ENCODE measurements at places on chromosomes 4 and X. TPM values are rescaled to one million over a fixed set of nuclear protein-coding genes. Genes with fewer than 3 reads are reported as not detected.

Gene SLC25A4
- total RNA-seq, result 11.8 TPM

Gene ZNF157
- total RNA-seq, result 0.79 TPM

Gene MID2
- total RNA-seq, result 13.3 TPM

Gene SRPX2
- not detected for total RNA-seq

Gene NXF2B
- total RNA-seq, result not detected

Gene NMU
- total RNA-seq, result not detected

Gene CLDN34
- not detected for total RNA-seq

- no peak for DNase-seq
- no peaks in the 10 kb centered on the region for H3K36me3 ChIP-seq
- no peak overlapping the region for H3K27ac ChIP-seq
- H3K4me3 ChIP-seq, result no peak overlapping the region
These were observed 5.6 kb downstream of the PDE5A start for GRCh38 chr4:119623025-119623424.

DNA sequence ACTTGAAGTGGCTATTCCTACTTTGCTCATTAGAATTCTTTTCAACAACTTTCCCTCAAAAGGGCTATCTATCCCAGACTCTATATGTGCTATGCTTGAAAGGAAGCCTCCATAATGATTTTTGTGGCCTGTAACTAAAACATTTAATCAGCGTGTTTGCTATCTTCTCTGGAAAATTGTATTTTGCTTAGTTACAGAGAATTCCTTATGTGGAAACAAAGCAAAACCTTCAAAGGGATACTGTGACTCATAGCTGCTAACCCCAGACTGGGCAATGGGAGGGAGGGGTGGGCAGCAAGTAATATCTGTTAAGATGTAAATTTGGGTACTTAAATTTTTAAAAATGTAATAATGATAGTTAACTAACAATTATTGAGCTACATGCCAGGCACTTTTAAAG lies 3.7 kb downstream of the SLC25A14 start:
- H3K27me3 ChIP-seq, result no peaks in the 10 kb centered on the region
- no peak overlapping the region for H3K4me3 ChIP-seq
- no peaks in the 10 kb centered on the region for H3K36me3 ChIP-seq
- peaks cover 9% of the 10 kb centered on the region for H3K4me1 ChIP-seq
- no peak for DNase-seq

GRCh38 chr4:140255927-140256326 lies 101.9 kb upstream of the MAML3 start:
- no peak for DNase-seq
- H3K4me1 ChIP-seq, result no peaks in the 10 kb centered on the region
- H3K27ac ChIP-seq, result no peak overlapping the region
- peaks cover 19% of the 10 kb centered on the region for H3K27me3 ChIP-seq
- no peaks in the 10 kb centered on the region for H3K36me3 ChIP-seq

Gene HS3ST1
- total RNA-seq, result 0.07 TPM

DNA sequence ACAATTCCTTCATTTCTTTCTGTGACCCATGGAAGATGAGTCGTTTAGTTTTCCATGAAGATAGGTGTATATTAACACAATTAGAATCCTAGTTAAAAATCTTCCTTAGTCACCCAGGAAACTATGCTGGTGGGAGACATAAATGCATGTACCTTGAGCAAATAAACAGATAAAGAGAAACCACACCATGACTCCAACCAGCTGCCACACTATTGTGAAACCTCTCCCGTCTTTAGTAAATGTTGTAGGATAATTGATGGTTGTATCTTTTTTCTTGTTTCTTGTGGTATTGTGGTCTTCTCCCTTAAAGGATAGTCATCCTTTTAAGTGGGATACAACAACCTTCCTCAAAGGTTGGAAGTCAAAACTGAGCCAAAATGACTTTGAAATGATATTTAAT lies 103.8 kb upstream of the LEF1 start:
- H3K4me3 ChIP-seq, result no peak overlapping the region
- H3K27ac ChIP-seq, result no peak overlapping the region
- H3K36me3 ChIP-seq, result no peaks in the 10 kb centered on the region
- H3K4me1 ChIP-seq, result no peaks in the 10 kb centered on the region
- H3K27me3 ChIP-seq, result no peaks in the 10 kb centered on the region
- DNase-seq, result no peak

GRCh38 chr4:76342803-76343202 lies 36.3 kb downstream of the STBD1 start:
- H3K4me3 ChIP-seq, result no peak overlapping the region
- no peak for DNase-seq
- H3K36me3 ChIP-seq, result no peaks in the 10 kb centered on the region
- H3K27me3 ChIP-seq, result no peaks in the 10 kb centered on the region
- no peak overlapping the region for H3K27ac ChIP-seq

DNA sequence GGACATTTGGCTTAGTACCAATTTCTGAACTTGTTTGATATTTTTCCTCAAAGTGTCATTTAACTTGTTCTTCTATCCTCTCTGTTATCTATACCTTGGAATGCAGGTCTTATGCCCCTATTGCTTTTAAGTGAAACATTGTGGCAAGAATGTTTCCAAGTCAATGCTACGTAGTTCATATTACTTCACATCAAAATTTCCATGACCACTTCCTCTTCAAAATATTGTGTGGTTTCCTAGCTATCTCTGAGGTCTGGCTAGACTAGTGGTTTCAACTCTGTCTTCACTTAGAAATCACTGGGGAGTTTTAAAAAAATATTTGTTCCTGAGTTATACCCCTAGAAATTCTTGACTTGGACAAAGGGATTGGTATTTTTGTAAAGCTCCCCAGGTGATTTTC lies 20.2 kb upstream of the RASGEF1B start:
- DNase-seq, result peak; percentile 85

DNA sequence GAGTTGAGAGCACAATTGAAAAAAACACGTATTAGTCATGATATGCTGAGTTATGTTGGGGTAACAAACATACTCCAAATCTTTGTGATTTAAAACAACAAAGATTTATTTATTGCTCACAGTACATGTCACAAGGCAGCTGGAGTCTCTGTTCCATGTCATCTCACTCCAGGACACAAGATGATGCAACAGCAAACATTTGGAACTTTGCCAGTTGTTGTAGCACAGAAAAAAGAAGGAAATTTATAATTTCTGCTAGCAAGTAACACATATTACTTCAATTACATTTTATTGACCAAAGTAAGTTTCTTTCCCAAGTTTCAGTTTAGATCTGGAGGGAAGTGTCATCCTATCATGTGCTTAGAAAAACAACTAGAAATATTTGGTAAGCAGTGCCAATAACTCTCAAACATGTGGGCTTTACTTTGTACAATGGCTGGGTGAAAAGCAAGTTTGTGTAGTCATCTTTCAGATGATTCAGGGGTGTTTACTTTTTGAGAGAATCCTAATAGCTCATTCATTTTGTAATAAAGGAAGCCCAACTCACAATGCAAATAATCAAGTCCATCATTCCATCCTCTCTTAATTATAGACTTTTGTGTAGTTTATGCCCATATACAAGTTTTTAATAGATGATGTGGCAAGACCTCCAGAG lies 452.3 kb downstream of the ZIC3 start:
- H3K27me3 ChIP-seq, result no peaks in the 10 kb centered on the region
- no peak for DNase-seq
- no peak overlapping the region for H3K27ac ChIP-seq
- no peak overlapping the region for H3K4me3 ChIP-seq

GRCh38 chr4:81466841-81467671 lies 4.7 kb downstream of the RASGEF1B start:
- no peaks in the 10 kb centered on the region for H3K36me3 ChIP-seq
- H3K27me3 ChIP-seq, result no peaks in the 10 kb centered on the region
- H3K4me3 ChIP-seq, result no peak overlapping the region
- no peak overlapping the region for H3K27ac ChIP-seq

Gene ABRAXAS1
- total RNA-seq, result 10.8 TPM

GRCh38 chr4:90118527-90119195 lies 8.5 kb upstream of the CCSER1 start:
- H3K4me1 ChIP-seq, result no peaks in the 10 kb centered on the region
- no peak overlapping the region for H3K27ac ChIP-seq
- H3K36me3 ChIP-seq, result no peaks in the 10 kb centered on the region

Gene USP17L28
- total RNA-seq, result not detected

Gene OPRPN
- not detected for total RNA-seq

Gene KLB
- total RNA-seq, result not detected

DNA sequence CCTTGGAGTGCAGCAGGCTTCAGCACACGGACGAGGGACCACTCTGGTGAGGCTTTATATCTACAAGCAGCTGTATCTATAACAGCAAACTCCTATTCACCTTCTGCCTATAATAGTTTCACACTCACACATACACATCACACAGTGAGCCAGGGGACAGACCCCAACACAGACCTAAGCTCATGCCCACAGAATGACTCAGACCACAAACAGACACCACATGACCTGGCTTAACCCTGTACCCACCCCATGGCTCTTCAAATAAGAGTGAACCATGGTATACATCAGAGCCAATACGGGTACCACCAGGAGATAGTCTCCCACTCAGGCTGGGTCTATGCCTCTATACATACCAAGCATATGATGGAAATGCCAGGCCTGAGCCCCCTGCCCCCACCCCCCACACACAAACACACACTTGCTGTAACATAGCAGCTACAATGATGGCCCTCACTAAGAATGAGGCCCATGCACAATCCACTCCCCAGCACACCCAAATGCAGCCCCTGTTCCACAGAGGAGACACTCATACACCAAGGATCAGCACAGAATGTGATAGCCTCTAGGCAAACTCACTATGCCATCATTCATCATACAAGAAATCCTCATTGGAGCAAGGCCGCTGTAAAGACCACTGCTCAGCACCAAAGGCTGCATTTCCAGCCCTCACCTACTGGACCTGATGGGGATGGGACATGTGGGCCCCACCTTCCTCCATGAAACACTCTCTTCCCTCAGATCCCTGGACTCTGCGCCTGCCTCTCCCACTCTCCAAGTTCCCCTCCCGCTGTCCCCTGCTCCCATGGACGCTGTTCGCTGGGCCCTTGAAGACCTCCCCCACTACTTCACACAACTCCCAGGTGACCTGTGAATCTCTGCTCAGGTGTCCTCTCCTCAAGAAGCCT lies 62.1 kb upstream of the XIAP start:
- no peak for DNase-seq
- H3K27me3 ChIP-seq, result no peaks in the 10 kb centered on the region
- H3K36me3 ChIP-seq, result no peaks in the 10 kb centered on the region
- no peak overlapping the region for H3K4me3 ChIP-seq
- H3K27ac ChIP-seq, result no peak overlapping the region

Gene PDE5A
- 0.20 TPM for total RNA-seq

- no peaks in the 10 kb centered on the region for H3K4me1 ChIP-seq
- H3K36me3 ChIP-seq, result no peaks in the 10 kb centered on the region
- DNase-seq, result peak; percentile 15
- no peak overlapping the region for H3K27ac ChIP-seq
- no peaks in the 10 kb centered on the region for H3K27me3 ChIP-seq
- no peak overlapping the region for H3K4me3 ChIP-seq
These were observed 21.2 kb upstream of the TAB3 start for GRCh38 chrX:30910124-30910860.

DNA sequence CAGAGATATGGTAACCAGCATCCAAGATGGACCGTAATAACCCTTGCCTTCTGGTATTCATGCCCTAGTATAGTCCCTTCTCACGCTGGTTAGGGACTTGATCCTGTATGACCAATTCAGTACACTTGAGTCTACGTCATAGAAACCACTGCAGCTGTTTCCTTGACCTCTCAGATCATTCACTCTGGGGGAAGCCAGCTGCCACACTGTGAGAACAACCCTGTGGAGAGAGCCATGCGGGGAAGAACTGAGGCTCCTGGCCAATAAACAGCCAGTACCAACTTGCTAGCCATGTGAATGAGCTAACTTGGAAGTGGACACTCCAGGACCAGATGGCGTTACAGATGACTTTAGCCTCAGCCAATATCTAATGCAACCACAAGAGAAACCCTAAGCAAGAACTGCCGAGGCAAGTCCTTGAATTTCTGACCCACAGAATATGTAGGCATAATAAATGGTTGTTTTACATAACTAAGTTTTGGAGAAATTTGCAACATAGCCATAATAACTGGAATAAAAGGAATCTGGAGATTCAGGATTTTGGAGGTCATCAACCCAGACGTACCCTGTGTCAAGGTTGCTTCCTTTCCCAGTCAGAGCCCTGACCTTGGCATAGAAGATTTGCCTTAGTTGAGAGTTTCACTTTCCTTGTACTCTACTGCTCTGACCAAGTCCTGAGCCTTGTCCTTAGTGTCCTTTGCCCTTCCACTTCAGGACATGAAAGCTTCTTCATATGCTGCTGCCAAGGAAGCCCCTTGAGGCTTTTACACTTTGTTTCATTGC lies 87.3 kb upstream of the ZNF81 start:
- DNase-seq, result no peak
- H3K4me1 ChIP-seq, result no peaks in the 10 kb centered on the region

DNA sequence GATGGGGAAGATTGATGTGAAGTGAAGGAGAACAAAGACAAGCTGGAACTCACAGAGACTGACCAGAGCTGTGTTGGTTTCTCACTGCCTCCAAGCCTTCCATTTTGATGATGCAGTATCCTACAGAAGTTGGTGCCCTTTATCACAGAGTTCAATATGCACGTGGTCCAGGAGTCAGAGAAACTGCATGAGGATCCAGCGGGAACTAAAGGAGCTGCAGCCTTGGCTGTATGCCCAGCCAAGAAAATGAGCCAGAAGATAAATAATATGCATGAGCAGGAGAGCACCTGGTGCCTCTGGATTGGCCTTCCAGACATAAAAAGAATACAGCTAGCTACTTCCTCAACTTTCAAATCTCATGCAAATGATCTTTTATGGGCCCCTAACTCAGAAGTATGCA lies 44.3 kb upstream of the DCLK2 start:
- H3K4me1 ChIP-seq, result no peaks in the 10 kb centered on the region
- H3K27me3 ChIP-seq, result no peaks in the 10 kb centered on the region
- no peak overlapping the region for H3K4me3 ChIP-seq
- H3K36me3 ChIP-seq, result no peaks in the 10 kb centered on the region

DNA sequence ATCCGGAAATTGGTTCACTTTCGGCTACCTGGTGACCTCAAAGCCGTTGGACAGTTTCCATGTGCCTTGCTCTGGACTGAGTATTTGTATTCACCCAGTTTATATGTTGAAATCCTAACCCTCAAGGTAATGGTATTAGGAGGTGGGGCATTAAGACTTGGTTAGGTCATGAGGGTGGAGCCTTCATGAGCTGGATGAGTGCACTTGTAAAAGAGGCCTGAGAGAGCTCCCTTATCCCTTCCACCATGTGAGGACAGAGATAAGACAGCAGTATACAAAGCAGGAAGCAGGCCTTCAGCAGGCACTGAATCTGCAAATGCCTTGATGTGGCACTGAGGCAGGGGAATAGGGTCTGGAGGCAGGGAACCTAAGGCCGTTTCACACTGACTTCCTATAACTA lies 5.3 kb upstream of the OPHN1 start:
- no peaks in the 10 kb centered on the region for H3K36me3 ChIP-seq
- H3K4me3 ChIP-seq, result no peak overlapping the region
- H3K27me3 ChIP-seq, result peaks cover 3% of the 10 kb centered on the region
- H3K4me1 ChIP-seq, result peaks cover 11% of the 10 kb centered on the region

Data from CD8-positive, alpha-beta memory T cell (primary cell).